Stimulated activated CD8-positive, alpha-beta memory T cell treated with anti-CD3 and anti-CD28 coated beads, Interleukin-7, amount 100 ng/mL, for 1 hour (primary cell): ENCODE measurements at places on chromosomes 2 and 18.

GRCh38 chr2:113015042-113015441 lies 9.8 kb downstream of the IL36A start:
- no peak for DNase-seq

DNA sequence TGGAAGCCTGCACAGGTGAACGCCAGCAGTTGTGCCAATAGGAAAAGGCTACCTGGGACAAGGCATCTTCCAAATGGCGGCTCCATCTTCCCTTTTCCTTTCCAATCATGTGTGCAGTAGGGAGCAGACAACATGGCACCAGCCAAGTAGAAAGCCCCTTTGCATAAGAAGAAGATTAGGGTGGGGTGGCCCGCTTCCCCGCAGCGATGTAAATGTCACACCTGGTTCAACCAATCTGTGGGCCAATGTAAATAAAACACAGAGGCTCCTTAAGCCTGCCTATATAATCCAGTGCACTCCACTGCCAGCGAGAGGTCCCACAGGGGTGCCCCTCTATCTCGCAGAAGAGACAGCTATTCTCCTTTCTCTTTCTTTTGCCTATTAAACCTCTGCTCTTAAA lies 468.4 kb upstream of the CRIM1 start:
- no peak for DNase-seq

DNA sequence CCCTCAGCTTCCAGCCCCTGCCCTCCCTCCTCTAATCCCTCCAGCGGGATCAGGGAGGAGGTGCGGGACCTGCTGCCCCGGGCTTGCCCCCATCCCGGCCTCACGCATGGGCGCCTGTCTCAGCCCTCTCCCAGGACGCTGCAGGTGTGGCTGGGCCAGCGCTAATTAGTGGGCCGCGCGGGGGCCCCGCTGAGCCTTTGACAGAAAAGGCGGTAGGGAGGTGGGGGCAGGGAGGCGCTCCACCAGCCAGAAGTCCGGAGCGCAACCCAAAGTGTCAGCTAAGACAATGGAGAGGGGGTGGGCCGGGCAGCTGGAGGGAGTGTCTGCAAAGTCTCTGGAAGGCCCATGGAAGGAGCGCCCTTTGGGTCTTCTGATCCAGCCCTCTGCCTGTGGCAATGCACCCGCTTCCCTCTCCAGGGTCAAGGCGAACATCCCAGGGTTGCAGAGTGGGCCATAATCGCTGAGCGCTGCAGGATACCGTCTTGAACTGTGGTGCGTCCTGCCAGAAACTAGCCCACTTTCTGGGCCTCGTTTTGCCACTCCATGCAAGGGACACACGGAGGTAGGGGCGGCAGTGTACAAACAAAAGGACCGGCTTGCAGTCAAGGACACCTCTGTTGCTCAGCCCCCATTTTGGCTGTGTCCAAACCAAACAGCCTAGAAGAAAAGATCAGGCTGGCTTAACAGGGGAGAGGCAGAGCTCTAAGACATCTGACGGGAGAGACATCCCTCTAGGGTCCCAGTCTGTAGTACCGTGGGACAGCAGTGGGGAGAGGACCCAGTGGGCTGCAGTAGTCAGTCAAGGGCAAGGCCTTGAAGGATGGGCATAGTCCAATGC lies 3.5 kb downstream of the ATP6V1B1 start:
- no peak for DNase-seq

GRCh38 chr2:219291394-219291793 lies 12.2 kb downstream of the DNAJB2 start:
- no peak for DNase-seq

GRCh38 chr2:228699400-228699799 lies 517.9 kb upstream of the SPHKAP start:
- no peak for DNase-seq

GRCh38 chr2:213015387-213016165 lies 135.8 kb downstream of the IKZF2 start:
- no peak for DNase-seq

- DNase-seq: no peak
Observed at GRCh38 chr18:50409236-50409635, 34.4 kb downstream of the SKA1 start.

- DNase-seq: peak; percentile 18
Observed at GRCh38 chr2:112996635-112997034, 8.6 kb upstream of the IL36A start.

- no peak for DNase-seq
Observed at GRCh38 chr2:65602603-65603235, 170.3 kb upstream of the SPRED2 start.

DNA sequence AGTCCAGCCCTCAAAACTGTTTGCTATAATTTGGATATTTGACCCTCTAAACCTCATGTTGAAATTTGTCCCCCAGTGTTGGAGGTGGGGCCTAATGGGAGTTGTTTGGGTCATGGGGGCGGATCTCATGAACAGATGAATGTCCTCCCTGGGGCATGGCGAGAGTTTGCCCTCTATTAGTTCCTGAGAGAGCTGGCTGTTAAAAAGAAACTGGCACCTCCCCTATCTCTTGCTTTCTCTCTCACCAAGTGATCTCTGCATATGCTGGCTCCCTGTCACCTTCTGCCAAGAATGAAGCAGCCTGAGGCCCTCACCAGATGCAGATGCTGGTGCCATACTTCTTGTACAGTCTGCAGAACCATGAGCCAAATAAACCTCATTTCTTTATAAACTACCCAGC lies 12.0 kb downstream of the LNPK start:
- no peak for DNase-seq

- DNase-seq: no peak
Observed at GRCh38 chr18:48678237-48679115, 139.6 kb downstream of the CTIF start.

GRCh38 chr18:7516266-7517117 lies 50.6 kb upstream of the PTPRM start:
- no peak for DNase-seq

DNA sequence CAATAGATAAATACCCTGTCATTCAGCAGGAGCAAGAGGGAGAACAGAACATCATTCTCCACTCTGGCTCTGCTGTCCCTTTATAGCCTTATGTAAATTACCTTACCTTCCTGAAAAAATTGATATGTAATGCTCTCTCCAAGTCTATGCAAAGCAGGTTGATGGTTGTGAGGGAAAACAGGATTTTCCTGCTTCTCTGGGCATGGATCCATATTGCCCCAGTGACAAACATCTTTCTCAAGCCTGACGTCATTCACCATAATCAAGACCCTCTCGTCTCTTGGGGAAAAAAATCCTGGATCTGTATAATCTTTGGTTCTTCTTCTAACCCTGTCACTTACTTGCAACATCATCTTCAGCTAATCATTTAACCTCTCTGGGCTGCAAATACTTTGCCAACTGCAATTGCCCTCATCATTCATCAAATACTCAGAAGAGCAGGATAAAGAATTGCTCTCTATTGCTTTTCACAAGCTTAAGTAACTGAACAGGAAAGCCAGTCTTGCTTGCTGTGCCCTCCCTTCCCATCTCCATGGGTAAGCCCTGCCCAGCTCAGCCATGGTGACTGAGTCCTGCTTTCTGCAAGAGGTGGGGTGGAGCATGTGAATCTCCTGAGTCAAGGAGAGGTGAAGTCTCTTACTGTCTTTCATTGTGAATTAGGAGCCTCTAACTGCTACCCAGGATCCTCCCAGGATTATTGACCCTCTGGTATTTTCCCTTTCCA lies 123.7 kb upstream of the KLF7 start:
- no peak for DNase-seq

DNA sequence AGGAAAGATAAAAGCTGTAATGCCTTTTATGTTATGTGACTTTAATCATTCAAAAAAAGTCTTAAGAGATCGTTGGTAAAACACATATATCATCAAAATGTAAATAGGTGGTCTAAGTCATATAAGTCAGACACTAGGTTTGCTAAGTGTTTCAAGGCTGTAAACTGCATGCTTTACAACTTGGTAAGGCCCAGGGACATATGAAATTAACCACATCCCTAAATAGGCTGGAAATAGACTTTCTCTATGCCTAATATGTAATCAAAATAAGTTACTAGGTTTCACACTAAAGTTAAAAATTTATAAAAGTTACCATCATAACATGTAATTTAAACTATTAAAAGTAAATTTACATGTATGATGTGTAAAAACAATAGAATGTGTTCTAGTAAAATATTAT lies 946.3 kb upstream of the LRATD1 start:
- no peak for DNase-seq

- no peak for DNase-seq
Observed at GRCh38 chr2:219662566-219662965, 35.1 kb downstream of the SLC4A3 start.

DNA sequence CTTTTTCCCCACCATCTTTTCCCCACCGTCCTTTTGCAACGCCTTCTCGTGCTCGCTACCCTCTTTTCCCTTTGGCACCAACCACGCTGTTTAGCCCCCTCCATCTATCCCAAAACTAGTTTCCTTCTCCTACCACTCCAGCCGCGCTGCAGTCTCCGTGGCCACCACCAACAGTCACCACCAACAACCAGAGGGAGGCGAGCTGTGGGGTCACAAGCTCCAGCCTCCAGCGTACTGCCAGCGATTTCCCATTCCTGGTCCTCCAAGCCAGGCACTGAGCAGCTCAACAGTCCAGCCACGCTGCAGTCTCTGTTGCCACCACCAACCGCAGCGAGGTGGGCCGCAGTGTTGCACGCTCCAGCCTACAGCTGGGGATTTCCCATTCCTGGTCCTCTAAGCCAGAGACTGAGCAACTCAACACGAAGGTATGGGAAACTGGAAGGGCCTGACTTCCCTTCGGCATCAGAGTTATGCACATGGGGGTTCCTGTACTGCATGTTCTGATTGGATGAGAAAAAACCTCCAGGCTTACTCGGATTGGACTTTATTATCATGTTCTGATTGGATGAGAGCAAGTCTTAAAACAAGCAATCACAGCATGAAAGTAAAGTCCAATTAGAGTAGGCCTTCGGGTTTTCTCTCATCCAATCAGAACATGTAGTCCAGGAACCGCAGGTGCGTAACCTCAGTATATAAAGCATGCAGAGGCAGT lies 42.3 kb upstream of the IMP4 start:
- DNase-seq: no peak

GRCh38 chr2:100884145-100884621 lies 64.2 kb downstream of the NPAS2 start:
- no peak for DNase-seq

- DNase-seq: no peak
Observed at GRCh38 chr2:43402452-43402937, 176.1 kb upstream of the ZFP36L2 start.

DNA sequence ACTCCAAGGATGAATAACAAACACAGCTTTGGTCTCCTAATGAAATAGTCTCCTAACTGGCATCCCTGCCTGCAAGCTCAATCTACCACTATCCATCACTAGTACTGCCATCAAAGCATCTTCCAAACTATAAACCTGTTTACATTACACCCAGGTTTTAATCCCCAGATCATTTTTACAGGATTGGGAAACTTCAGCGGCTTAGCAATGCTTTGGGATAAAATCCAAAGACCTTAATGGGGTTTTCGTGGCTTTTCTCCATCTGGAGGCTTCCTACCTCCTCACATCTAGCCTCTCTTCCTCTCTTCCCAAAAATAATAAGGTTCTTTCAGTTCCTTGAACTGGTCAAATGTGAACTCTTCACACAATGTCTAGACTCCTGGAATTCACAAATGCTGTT lies 92.2 kb upstream of the SETBP1 start:
- DNase-seq: no peak

DNA sequence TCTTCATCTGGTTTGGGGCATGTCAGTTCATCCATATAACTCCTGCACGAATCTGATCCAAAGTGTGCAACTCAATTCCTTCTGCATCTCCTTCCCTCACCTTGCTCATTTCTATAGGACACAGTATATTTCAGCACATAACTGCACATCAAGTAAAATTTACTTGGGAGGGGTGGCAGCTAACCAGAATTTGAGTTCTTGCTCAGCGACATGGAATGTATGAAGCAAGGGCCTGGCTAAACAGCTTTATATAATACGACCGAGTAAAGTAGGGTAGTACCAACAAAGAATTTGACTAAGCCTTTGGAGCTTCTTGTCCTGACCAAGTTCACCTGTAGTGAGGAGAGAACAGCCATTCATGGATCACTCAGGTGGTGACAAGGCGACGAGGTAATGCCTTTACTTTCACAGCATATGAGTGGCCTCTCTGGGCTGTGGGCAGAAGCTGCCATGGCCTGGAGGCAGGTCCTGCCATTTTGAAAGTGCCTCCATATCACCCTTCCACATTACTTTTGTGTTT lies 570.2 kb upstream of the TNP1 start:
- no peak for DNase-seq

DNA sequence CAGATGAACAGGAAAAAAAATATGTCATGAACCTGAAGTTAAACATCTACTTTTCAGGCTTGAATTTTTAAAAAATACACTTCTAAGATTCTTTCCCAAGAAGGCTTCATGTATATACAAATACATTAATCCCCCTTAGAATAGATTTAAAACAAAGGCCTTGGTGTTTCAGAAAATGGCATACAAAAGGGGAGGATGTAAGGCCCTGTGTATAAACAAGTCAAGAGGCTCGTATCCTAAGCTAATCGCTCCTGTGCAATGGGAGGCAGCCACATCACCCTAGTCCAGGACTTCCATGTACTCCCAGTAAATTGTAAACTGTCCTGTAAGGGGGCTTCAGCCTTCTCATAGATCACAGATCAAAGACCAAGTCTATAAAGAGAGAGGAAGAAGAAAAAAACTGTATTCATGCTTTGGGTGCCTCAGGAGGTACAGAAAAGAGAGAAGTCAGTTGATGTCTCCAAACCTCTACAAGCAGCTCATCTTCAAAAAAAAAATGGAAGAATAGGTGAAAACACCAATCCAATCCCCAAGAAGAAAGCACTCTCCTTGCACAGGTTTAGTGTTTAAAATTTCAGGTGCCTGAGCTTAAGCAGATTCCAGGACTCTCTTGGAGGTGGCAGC lies 53.9 kb downstream of the ANKRD44 start:
- DNase-seq: no peak

GRCh38 chr18:14767474-14767873 lies 19.5 kb downstream of the ANKRD30B start:
- DNase-seq: no peak

GRCh38 chr2:180048251-180048650 lies 41.2 kb upstream of the CWC22 start:
- DNase-seq: no peak

DNA sequence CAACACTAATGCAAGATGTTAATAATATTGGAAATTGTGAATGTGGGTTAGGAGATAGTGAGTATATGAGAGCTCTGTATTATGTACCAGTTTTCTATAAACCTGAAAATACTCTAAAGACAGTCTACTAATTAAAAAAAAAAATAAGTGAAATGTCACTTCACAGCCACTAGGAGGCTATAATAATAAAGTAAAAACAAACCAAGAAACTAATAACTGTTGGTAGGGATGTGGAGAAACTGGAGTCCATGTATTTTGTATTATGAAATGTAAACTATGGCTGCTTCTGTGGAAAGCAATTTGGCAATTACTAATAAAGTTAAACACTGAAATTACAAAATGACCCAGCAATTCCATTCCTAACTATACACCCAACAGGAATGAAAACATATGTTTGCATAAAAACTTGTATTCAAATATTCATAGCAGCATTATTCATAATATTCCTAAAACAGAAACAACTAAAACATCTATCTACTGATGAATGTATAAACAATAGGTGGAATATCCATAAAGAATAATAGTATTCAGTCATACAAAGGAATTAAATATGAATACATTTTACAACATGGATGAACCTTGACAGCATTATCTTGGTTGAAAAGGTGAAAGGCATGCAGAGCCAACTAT lies 36.2 kb downstream of the CCDC178 start:
- no peak for DNase-seq
